Left lobe of liver (tissue), 2 donors: ENCODE measurements at places on chromosomes 7 and 10.

DNA sequence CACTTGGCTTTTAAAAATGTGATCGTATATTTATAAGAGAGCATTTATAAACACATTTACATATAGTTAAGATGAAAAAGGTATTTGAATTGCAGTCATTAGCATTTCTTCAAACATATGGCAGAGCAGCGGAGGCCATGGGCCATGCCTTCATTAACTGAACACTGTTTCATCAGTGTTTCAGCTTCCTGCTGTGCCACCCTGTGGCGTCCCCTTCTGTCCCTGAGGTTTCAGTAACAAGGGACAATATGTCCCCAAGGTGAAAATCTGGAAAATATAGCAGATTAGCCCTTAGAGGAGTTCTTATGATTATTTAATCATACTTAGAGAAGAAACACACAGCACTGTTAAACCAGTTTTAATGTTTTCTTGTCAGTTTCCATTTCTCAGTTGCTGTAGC lies 577.8 kb downstream of the ETV1 start:
- no peak for DNase-seq

DNA sequence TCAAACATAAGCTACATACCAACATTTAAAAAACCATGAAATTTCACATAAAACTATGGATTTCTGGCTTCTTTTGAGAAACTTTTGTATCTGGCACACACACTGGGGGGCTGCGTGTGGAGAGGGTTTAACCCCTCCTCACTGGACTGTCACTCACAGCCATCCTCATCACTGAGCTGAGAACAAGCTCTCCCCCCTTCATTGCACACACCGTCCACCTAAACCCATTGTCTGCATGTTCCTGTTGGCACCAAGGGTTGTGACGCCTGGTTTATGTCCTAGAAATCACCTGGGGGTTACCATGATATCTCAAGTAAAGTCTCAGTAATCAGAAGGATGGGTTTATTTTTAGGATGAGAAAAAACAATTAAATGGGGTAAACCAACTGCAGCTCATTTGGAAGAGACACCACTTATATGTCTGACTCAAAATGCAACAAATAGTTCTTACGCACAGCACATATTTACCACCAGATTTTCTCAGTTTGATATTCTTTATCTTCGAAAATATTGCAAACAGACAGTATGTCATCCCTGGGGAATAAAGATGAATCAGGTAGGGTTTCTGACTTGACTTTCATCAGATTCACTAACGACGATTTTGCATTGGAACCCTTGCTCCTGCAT lies 218.5 kb upstream of the KLF6 start:
- DNase-seq, result no peak

GRCh38 chr7:21507627-21508343 lies 35.1 kb upstream of the DNAH11 start:
- DNase-seq, result peak; percentile 64

- DNase-seq, result no peak
These were observed 48.9 kb downstream of the FKBP6 start for GRCh38 chr7:73376671-73377412.

- no peak for DNase-seq
These were observed 150.4 kb upstream of the PRPS1L1 start for GRCh38 chr7:18177815-18178660.

DNA sequence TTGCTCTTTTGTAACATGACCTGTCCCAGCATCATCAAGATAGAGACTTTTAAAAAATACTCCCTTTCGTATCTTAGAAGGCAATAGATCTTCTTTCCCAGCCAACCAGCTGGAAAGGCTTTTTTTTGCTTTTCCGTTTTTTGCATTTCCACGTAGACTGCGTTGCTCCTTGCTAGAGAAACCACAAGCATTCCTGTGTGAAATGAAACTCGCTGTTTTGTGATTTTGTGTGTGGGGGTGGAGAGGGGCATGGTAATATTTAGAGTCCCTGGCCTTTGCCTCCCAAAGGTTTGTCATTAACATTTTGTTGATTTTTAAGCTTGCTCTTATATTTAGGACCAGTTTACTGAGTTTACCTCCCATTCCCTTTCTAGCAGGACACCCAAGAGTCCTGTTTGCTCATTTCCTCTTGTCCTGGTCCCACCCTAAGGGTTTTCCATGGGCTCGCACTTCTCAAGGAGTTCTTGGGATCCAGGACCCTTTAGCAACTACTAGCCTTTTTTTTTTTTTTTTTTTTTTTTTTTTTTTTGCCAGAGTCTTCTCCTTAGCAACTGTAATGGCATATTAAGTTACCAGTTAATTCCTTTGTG lies 243.6 kb downstream of the BICC1 start:
- DNase-seq, result peak; percentile 63

DNA sequence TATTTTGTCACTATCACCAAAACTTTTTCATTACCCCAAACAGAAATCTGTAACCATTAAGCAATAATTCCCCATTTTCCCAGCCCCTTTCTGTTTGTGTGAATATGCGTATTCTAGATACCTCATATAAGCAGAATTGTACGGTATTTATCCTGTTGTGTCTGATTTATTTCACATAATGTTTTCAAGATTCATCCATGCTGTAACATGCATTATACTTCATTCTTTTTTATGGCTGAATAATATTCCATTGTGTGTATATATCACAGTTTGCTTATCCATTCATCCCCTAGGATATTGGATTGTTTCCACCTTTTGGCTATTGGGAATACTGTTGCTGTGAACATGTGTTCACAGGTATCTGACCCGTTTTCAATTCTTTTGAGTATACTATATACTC lies 26.5 kb downstream of the GALNT11 start:
- DNase-seq, result no peak

GRCh38 chr10:35726846-35727245 lies 84.8 kb upstream of the FZD8 start:
- DNase-seq, result no peak

DNA sequence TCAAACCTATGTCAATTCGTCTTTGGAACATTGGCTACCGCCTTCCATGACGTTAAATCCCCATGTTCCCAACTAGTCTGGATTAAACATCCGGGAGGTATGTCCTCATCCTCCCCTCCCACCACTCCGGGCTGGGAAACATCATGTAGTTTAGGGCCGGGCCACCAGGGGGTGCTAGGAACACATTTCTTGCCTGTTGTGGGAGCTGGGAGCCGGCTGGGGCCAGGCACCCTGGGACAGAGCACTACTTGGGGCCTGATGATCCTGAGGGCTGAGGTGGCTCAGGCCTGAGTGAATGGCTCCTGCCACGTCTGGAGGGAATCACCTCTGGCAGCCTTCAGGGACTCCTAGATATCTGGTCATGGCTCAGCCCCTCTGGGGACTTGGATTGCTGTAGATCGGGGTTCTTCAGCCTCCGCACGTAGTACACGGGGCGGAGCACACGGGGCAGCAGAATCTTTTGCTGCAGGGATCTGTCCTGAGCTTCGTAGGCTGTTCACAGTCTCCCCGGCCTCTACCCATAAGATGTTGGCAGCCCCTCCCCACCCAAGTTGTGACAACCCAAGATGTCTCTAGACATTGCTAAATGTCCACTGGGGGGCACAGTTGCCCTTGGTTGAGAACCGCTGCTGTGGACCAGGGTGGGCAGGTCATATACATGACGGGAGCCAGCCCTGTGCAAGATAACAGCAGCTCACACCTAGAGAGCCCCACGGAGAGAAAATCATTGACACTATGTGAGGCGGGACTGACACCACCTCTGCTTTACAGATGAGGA lies 141.2 kb upstream of the ZNF716 start:
- DNase-seq, result peak; percentile 48

DNA sequence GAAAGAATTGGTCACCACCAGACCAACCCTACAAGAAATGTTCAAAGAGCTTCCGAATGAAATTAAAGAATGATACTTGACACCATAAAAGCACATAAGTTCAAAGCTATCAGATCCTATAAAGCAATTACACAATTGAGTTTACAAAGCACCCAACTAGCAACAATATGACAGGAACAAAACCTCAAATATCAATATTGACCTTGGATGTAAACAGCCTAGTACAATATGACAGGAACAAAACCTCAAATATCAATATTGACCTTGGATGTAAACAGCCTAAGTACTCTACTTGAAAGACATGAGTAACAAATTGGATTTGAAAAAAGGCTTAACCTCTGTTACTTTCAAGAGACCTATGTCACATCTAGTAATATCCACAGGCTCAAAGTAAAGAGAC lies 1201.4 kb downstream of the XPNPEP1 start:
- DNase-seq, result no peak

DNA sequence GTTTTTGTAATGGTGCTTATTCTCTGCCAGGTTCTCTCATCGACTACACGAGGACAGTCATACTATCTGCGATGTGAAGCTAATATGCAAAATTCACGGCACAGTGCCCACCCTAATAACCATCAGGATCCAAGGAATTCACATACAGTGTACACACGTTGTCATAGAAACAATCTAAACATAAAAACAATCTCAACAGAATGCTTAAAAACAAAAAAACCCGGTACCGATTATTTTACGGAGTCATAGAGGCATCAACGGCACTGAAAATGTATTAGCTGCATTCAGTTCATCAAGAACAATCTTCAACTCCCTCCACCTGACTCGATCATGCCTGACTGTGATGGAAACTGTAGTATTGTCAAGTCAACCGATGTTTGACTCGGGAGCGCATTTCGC lies 628 bp downstream of the MRPS33 start:
- DNase-seq, result no peak

DNA sequence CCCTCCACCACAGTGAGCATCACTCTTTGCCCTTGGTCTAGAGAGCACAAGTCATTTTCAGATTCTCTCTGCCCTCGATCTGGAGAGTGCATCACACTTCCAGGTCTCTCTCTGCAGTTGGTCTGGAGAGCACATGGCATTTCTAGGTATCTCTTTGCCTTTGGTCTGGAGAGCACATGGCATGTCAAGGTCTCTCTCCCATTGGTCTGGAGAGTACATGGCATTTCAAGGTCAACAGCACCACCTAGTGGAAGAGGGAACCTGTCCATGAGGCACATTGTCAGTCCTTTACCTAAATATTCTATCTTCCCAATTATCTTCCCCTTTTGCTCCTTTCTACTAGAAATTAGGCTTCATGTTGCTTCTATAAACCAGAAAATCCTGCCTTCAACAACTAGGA lies 1139.4 kb downstream of the XPNPEP1 start:
- no peak for DNase-seq

GRCh38 chr10:51488766-51489408 lies 210.5 kb downstream of the CSTF2T start:
- DNase-seq, result no peak

- DNase-seq, result no peak
These were observed 11.2 kb upstream of the HTR5A start for GRCh38 chr7:155058896-155059295.

DNA sequence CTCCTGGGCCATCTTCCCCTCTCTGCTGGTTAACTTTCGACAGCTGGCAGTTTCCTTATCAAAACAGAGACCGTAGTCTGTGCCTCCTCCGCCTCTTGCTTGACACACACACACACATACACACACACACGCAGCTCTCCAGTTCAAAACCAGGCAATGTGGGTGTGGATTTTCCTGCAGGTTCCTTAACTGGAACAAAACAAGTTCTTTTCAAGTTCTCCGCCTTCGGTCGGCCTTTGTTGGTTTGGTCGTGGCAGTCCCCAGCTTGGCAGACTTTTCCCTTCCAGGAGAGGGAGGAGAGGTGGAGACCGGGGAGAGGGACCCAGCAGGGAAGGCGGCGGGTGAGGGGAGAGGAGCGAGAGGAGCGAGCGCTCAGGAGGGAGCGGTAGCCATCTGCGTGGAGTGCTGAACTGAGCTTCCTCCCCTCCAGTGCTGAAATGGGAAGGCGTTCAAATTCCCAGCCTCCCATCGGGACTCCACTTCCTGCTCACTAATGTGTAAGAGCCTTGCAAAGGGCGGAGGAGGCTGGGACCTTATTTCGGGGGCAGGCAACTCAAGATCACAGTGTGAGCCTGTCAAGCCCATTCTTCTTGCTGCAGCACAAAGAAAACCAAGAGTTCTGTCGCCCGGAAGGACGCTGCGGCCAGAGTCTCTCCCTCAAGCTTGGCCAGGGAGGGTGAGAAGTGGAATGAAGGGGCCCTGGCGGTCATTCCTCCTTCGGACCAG lies 120.6 kb downstream of the PRPF18 start:
- DNase-seq, result peak; percentile 80

DNA sequence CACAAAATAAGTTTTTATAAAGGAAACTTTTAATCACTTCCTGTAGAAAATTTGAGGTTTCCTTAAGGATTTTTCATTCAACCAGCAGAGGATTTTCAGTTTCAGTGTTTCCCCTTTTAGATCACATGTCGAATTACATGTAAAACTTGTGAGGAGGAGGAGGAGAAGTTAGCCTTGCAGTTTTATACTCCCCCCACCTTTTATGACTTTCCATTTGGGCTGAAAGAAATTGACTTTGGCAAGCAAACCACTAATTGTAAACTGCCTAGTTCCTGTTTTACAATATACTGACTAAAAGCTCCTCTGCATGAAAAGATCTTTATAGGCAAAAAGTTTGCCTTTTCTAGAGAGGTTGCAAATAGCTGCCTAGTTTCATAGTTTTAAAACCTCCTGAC lies 3.0 kb downstream of the BAMBI start:
- no peak for DNase-seq

- DNase-seq, result no peak
These were observed 29.5 kb upstream of the FBXW4 start for GRCh38 chr10:101724446-101724845.

GRCh38 chr7:111855161-111855841 lies 293.0 kb upstream of the IMMP2L start:
- DNase-seq, result no peak

DNA sequence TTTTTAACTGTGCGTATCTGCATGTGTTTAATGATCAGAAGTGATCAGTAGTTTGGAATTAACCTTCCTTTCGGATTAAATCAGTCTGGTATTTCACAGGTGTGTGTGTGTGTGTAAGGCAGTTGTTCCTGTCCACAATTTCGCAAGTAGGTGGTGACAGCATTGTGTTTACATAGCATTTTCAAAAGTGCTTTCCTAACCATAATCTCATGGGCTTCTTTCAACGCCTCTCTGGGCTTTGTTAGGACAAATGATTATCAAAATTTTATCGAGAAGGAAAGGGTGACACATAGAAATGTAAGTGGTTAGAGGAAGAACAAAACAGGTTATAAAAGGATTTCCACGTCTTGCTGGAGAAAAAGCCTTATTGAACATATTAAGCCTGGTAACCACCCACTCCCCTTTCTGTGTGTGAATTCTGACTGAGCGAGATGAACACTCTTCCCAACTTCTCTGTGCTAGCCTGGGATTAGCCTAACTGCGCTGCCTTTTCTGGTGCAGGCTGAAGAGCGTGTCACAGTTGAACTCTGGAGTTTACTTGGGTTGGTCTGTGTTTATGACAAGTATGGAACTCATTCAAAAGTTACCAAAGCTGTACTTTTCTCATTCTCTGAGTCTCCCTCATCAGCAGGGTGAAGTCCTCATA lies 292.3 kb upstream of the PITRM1 start:
- DNase-seq, result no peak

- no peak for DNase-seq
These were observed 65.9 kb downstream of the AUTS2 start for GRCh38 chr7:69663911-69664832.

GRCh38 chr10:128364631-128365030 lies 238.4 kb upstream of the MKI67 start:
- DNase-seq, result no peak

GRCh38 chr10:103578782-103579382 lies 85.4 kb downstream of the NEURL1 start:
- peak; percentile 82 for DNase-seq
